ENCODE measurements at places on chromosomes 12 and 14.

DNA sequence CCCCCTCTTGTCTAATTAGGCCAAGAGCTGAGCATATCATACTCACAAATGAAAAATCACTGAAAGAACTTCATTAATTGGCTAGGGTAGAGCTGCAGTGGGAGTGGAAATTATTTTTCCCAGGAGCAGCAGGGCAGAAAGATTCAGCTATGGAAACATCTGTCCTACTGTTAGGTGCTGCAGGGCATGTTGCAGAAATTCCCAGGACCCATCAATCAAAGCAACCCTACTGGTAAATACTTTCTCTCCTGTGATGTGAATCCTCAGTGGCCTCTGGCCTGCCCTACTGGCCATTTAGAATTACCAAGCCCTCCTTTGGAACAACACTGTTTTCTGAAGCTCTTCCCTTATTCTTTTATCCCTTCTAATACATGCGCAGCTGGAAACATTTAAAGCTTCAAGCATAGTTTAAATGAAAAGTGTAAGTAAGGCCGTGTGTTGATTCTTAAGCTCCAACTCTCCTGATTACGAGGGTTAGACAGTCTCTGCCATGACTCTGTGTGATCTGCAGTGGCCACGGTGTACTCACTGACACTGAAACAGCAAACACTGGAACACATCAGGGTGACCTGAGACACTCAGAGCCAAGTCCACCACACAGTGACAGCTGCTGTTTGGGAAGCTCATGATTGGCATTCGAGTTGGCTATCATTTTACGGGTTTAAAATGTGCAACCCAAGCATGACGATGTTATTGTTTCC, 62.6 kb upstream of the TMCC3 start:
- no peak for DNase-seq

DNA sequence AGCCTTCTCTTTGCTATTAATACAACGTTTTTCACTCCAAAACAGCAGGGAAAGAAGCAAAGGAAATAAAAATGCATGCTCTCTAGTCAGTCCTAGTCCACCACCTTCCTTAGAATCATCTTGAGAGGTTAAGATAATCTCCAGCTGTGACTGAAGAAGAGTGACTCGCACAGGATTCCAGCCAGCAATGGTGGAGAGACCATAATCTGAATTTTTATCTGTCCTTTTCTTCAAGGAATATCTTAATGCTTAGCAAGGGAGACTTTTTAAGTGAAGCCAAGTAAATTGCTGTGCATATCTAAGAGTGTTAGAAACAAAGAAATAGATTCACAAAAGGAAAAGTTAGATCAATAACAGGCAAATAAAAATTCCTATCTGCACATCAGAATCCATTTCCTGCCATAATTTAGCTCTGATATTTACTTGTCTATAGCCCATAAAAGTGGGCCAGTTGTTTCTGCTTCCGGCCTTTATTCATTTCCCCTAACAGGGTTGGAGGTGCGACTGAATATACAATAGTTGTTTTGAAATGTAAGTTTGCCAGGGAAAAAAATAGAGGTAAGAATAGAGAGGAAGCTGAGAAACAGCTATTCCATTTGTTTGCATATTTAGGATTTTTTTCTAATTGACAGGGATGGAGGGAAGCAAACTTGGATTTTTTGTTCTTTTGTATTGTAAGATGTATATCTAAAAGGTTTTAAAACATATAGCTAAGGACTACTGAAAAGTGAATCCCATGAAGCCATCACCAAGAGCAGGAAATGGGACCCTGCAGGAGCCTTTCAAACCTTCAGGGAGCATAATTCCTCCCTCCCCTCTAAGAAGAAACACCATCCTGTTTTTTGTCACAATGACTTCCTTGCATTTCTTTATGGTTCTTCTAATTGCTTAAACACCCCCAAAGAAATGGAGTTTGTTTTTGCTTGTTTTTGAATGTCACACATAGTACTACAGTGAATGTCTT, 154.0 kb downstream of the ITPR2 start:
- no peak for DNase-seq

DNA sequence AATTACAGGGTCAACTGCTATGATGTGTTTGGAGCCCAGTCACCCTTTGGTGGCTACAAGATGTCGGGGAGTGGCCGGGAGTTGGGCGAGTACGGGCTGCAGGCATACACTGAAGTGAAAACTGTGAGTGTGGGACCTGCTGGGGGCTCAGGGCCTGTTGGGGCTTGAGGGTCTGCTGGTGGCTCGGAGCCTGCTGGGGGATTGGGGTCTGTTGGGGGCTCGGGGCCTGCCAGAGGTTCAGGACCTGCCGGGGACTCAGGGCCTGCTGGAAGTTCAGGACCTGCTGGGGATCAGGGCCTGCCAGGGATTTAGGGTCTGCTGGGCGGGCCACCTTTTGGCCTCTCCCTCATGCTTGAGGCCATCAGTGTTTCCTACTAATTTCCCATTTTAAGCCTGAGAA, 37.1 kb downstream of the ALDH2 start:
- DNase-seq, result no peak

GRCh38 chr12:46246021-46246700, 22.7 kb downstream of the SLC38A1 start:
- DNase-seq, result no peak

- DNase-seq, result no peak
Measured at GRCh38 chr12:122022393-122023338, 982 bp downstream of the BCL7A start.

Measured in NCI-H526 (cell line).